ENCODE measurements at places on chromosomes 11 and 22. TPM values are rescaled to one million over a fixed set of nuclear protein-coding genes. Genes with fewer than 3 reads are reported as not detected.

- no peaks in the 10 kb centered on the region for H3K36me3 ChIP-seq
- peaks cover 34% of the 10 kb centered on the region for H3K4me1 ChIP-seq
- no peak for DNase-seq
- peak overlapping the region; percentile 37 for H3K27ac ChIP-seq
Observed at GRCh38 chr22:22720724-22721261, 76.4 kb downstream of the GGTLC2 start.

DNA sequence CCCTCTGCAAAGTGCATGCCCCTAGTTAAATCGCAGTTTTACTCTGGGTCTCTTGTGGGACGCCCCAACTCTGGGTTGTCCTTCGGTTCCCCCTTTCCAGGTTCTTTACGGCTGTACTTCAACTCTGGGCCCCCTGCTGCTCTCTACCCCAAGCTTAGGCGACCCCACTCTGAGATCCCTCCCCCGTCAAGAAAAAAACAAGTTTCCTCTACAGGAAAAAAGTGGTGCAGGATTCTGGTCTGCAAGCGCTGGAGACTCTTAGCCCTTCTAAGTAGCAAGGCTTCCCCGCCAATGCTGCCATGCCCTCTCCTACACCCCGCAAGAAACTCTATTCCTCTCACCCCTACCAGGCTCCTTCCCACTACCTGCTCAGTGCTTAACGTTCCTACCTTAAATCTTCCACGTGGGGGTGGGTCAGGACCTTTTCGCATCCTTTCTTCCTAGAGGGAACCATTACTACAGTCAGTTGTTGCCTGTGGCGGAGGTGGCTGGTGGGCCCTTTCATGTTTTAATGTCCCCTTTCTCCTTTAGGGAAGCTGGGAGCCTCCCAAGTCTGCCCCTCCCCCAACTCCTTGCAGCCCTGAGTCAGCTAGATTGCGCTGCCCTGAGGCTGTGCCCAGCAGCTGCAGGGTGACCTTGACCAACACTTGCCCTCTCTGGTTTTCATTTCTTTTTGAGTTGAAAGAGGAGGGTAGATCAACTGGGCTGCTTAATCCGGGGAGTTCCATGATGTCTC lies 1.4 kb downstream of the NEFH start:
- H3K27me3 ChIP-seq = peaks cover 40% of the 10 kb centered on the region
- H3K4me1 ChIP-seq = peaks cover 13% of the 10 kb centered on the region
- DNase-seq = no peak
- peak overlapping the region; percentile 57 for H3K27ac ChIP-seq

DNA sequence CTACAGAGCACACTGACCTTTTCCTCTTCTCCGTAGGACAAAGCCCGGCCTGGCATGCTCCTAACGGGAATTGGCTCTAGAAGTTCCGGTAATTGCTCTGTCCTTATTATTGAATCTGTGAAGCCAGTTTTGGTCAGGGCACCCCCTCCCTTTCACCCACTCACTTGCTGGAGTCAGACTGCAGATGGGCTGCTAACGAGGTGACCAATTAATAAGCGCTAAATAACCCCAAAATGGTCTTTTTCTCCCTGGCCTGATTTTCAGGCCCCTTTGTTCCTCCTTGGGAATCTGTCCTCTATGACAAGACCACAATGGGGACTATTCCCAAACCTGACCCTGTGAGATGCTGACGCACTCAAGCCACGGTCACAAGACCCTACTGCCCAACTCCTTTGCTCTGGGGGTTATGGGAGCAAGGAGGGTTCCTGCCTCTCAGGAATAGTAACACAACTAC lies 610.0 kb upstream of the CADM1 start:
- no peak overlapping the region for H3K4me3 ChIP-seq
- H3K36me3 ChIP-seq = no peaks in the 10 kb centered on the region

GRCh38 chr11:34929794-34930763 lies 13.7 kb downstream of the PDHX start:
- H3K27me3 ChIP-seq = no peaks in the 10 kb centered on the region
- no peak for DNase-seq
- H3K4me3 ChIP-seq = no peak overlapping the region
- no peak overlapping the region for H3K27ac ChIP-seq
- peaks cover 11% of the 10 kb centered on the region for H3K4me1 ChIP-seq

DNA sequence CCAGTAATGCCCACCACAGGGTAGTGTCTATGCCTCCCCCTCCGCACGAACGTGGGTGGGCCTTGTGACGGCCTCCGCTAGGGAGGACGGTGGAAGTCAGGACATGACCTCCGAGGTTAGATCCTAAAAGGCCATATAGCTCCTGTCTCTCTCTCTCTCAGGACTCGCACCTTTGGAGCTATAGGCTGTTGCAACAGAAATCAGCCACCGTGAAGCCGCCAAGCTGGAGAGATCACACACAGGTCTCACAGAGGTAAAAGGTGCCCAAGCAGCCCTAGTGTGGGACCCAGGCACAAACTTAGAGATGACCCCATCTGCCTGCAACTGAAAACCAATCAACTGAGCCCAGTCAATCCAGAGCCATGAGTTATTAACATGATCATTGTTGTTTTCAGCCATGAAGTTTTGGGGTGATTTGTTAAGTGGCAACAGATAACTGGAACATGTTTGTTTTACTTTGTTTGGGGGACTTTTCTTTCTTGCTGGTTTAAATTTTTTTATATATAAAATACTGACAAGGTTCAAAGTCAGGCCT lies 7.4 kb upstream of the NAP1L4 start:
- H3K4me1 ChIP-seq = peaks cover 18% of the 10 kb centered on the region
- H3K4me3 ChIP-seq = no peak overlapping the region
- no peak overlapping the region for H3K27ac ChIP-seq
- peaks cover 43% of the 10 kb centered on the region for H3K36me3 ChIP-seq
- no peaks in the 10 kb centered on the region for H3K27me3 ChIP-seq
- DNase-seq = no peak

DNA sequence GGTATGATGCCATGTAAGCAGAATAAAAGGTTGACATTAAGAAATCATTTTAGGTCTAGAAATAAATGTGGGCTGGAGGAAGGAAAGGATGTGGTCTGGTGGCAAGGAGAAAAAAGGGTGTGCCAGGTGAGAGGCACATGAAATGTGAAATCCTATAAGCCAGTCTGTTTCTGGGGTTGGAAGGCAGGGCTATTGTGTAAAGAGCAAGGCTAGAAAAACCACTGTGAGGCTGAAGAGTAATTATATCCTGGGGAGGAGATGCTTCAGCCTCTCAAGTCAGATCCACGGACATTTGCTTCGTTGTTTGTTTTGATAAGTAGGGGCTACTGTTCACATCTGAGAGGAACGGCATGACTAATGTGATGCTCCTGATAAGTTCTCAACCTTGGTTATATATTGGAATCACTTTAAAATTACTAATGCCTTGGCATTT lies 77.5 kb upstream of the CTSC start:
- DNase-seq = peak; percentile 79
- peak overlapping the region; percentile 47 for H3K4me3 ChIP-seq
- peaks cover 2% of the 10 kb centered on the region for H3K27me3 ChIP-seq
- H3K36me3 ChIP-seq = peaks cover 35% of the 10 kb centered on the region
- peaks cover 70% of the 10 kb centered on the region for H3K4me1 ChIP-seq
- H3K27ac ChIP-seq = peak overlapping the region; percentile 84

DNA sequence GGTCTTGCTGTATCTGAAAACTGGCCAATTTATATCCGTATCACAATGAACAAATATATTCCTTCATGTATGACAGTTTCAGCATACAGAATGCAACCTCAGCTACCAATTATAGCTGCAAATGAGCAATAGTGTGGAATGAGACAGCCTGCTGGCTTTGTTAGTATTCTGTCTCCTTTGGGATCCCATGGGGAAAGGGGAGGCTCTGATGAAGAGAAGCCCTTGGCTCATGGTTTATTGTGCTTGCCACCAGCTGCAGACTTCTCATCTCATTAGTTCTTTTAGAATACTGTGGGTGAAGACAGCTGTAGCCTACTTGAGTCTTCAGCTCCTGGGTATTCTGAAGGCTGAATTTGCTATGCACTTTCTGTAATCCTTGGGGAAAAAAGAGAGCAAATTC lies 42.4 kb downstream of the PITPNB start:
- H3K27me3 ChIP-seq = no peaks in the 10 kb centered on the region
- H3K4me1 ChIP-seq = peaks cover 36% of the 10 kb centered on the region
- H3K36me3 ChIP-seq = peaks cover 23% of the 10 kb centered on the region
- no peak overlapping the region for H3K4me3 ChIP-seq

- no peaks in the 10 kb centered on the region for H3K36me3 ChIP-seq
- DNase-seq = no peak
- H3K4me1 ChIP-seq = peaks cover 5% of the 10 kb centered on the region
- H3K4me3 ChIP-seq = no peak overlapping the region
- H3K27me3 ChIP-seq = peaks cover 4% of the 10 kb centered on the region
Observed at GRCh38 chr11:128597209-128597608, 9.9 kb upstream of the ETS1 start.

GRCh38 chr22:17808693-17809403 lies 34.6 kb upstream of the BID start:
- H3K4me3 ChIP-seq = no peak overlapping the region
- no peaks in the 10 kb centered on the region for H3K4me1 ChIP-seq
- DNase-seq = no peak

GRCh38 chr11:19441752-19442553 lies 201.2 kb upstream of the E2F8 start:
- no peak overlapping the region for H3K4me3 ChIP-seq
- no peaks in the 10 kb centered on the region for H3K36me3 ChIP-seq
- peaks cover 23% of the 10 kb centered on the region for H3K4me1 ChIP-seq
- H3K27me3 ChIP-seq = peaks cover 59% of the 10 kb centered on the region
- H3K27ac ChIP-seq = no peak overlapping the region
- DNase-seq = peak; percentile 74

GRCh38 chr11:5383576-5383975 lies at the start of gene OR51M1:
OR51M1 (plus strand) TSS chr11:5383812; CDS start chr11:5389399, 5,587 bp downstream.
- no peaks in the 10 kb centered on the region for H3K36me3 ChIP-seq
- no peak for DNase-seq
- H3K27me3 ChIP-seq = peaks cover 2% of the 10 kb centered on the region
- H3K27ac ChIP-seq = no peak within 1 kb of the TSS
- H3K4me3 ChIP-seq = no peak within 1 kb of the TSS

DNA sequence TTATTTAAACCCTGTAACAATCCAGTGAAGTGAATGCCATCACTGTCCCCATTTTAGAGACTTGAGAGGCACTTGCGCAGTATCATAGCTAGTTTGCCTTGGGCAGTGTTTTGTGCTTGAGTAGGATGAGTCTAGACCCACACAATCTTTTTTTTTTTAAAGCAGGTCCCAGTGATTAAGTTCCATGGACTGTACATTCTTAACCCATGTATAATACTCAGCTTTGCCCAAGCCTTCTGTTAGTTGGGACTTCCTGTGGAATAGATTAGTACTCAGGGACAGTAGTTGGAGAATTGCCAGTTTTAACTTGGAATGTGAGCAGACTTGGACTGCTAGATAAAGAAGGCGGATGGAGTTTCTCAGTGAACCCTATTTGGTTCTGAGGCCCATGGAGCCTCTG lies 108.6 kb upstream of the RASSF10 start:
- peaks cover 2% of the 10 kb centered on the region for H3K4me1 ChIP-seq
- no peak for DNase-seq
- H3K4me3 ChIP-seq = no peak overlapping the region
- H3K27ac ChIP-seq = no peak overlapping the region

GRCh38 chr11:122656631-122657101 lies 1.1 kb downstream of the UBASH3B start:
- peaks cover 27% of the 10 kb centered on the region for H3K4me1 ChIP-seq
- peak; percentile 52 for DNase-seq
- peaks cover 11% of the 10 kb centered on the region for H3K36me3 ChIP-seq

- DNase-seq = no peak
- H3K4me3 ChIP-seq = no peak overlapping the region
- H3K27me3 ChIP-seq = no peaks in the 10 kb centered on the region
- no peak overlapping the region for H3K27ac ChIP-seq
- no peaks in the 10 kb centered on the region for H3K4me1 ChIP-seq
Observed at GRCh38 chr11:82494988-82495432, 238.7 kb downstream of the FAM181B start.

DNA sequence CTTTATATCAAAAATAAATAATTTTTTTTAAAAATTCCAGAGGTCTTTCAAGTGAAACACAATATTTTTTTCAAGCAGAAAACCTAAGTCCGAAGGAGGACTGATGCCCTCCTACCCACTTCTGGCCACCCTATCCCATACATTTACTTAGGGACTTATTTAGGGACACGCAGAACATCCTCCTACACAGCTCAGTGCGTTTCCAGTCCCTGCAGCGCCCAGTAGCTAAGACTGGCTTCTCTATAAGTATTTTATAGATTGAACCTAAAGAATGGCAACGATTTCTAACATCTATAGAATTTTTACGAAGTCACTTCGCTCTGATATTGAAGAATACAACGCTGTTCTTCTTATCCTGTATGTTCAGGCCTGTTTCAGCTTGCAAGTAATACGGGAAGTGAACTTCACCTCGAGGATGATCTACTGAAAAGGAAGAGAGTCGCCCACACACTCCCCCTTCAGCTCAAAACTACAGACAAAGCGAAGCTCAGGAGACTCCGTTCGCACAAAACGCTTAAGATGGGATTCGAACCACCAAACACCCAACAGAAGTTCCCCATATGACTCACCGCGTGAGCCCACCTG lies 328 bp downstream of the CHEK2 start:
- peaks cover 50% of the 10 kb centered on the region for H3K4me1 ChIP-seq
- no peak for DNase-seq
- H3K27me3 ChIP-seq = no peaks in the 10 kb centered on the region
- H3K36me3 ChIP-seq = peaks cover 34% of the 10 kb centered on the region
- peak overlapping the region; percentile 90 for H3K27ac ChIP-seq

DNA sequence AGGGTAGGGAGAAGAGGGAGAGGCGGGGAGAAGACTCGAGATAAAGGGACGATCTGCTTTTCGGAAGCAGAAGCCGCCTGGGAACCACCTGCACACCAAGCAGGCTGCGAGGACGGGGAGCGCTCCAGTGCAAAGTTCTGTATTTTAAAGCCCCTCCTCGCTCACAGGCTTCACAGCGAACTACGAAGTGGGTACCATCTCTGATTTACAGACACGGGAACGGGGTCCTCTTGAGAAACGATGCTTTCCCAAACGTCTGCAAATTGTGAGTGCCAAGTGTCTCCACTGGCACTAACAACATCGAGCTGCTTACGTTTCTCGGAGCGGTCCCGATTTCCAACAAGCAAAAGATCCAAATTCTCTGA lies 700 bp upstream of the STX3 start:
- H3K36me3 ChIP-seq = peaks cover 15% of the 10 kb centered on the region
- peak overlapping the region; percentile 89 for H3K4me3 ChIP-seq
- DNase-seq = peak; percentile 47

GRCh38 chr22:47563406-47564157 lies 801.1 kb downstream of the TBC1D22A start:
- H3K4me1 ChIP-seq = no peaks in the 10 kb centered on the region
- no peak overlapping the region for H3K4me3 ChIP-seq
- no peaks in the 10 kb centered on the region for H3K36me3 ChIP-seq

Gene CRYBA4
- not detected for total RNA-seq

Gene DCPS
- 41.9 TPM for total RNA-seq

Gene SIPA1
- total RNA-seq = 188 TPM

Gene F2
- not detected for total RNA-seq

Gene BEST1
- total RNA-seq = not detected

Gene ZFP91
- 69.7 TPM for total RNA-seq

Gene XRRA1
- total RNA-seq = 32.2 TPM

Gene OR51B2
- not detected for total RNA-seq
